Type B pancreatic cell (in vitro differentiated cells): ENCODE measurements at places on chromosomes 4 and X.

GRCh38 chr4:11436673-11437072 is 8.0 kb upstream of the HS3ST1 start:
- DNase-seq, result no peak

GRCh38 chrX:128078545-128078944 is 26.3 kb upstream of the ACTRT1 start:
- DNase-seq, result no peak

GRCh38 chrX:150551963-150552362 is 16.5 kb upstream of the MTM1 start:
- no peak for DNase-seq

GRCh38 chr4:2793586-2794485 is 951 bp downstream of the SH3BP2 start:
- no peak for DNase-seq

DNA sequence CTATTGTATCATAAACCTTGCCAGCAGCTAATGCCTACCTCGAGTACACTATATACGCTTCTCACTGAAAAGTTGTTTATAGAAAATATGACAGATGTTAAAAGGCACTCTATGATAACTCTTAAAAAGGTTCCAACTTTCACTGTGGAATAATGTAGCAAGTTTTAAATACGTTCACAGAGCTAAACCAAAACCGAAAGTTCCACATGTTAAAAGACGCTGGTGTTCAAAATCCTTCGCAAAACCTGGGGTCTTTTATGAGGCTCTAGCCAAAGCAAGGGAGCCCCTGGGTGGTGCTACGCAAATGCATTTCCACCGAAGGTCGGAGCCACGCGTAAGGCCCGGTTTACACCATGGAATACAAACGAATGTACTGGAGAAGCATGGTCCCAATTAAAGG is 103.7 kb upstream of the TENM3 start:
- DNase-seq, result no peak

DNA sequence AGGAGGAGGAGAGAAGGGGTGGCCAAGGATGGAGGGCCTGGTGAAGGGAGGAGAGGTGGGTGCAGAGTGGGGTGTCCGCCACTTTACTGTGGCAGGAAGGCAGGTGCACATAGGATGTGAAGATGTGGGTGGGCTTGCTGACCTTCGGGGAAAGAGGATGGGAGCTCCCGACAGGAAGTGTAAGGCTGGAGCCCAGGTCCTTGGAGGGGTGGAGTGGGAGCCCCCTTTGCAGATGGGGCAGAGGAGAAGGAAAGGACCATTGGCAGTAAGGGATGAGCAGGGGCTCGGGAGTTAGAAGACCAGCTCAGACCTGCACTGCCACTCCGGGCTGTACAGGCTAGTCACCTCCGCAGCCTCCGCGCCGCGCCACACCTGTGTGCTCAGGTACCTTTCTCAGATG is 89.5 kb downstream of the EVC start:
- no peak for DNase-seq

GRCh38 chrX:22073928-22074327 is 41.8 kb downstream of the PHEX start:
- DNase-seq, result no peak

GRCh38 chr4:80006935-80007744 is 65.9 kb downstream of the ANTXR2 start:
- no peak for DNase-seq
